ENCODE measurements at places on chromosomes 16 and 17.

DNA sequence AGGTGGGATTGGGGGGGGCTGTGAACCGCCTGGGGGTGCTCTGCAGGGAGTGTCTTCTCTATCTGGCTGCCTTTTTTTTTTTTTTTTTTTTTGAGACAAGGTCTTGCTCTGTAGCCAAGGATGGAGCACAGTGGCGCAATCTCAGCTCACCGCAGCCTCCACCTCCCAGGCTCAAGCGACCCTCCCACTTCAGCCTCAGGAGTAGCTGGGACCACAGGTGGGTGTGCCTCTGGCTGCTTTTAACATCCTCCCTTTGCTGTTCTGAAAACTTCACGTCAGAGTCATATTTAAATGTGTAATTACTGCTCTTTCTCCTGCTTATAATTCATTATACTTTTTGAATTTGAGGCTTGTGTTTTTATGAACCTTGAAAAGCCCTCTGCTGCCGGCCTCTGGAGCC is 78.4 kb downstream of the ZNF778 start:
- DNase-seq, result no peak

GRCh38 chr16:85798283-85798776 is 1.0 kb downstream of the EMC8 start:
- no peak for DNase-seq

GRCh38 chr17:8555062-8555461 is 75.5 kb downstream of the MYH10 start:
- no peak for DNase-seq

- no peak for DNase-seq
Observed at GRCh38 chr16:4060009-4060408, 56.2 kb downstream of the ADCY9 start.

GRCh38 chr16:28168991-28169554 is 42.7 kb downstream of the XPO6 start:
- no peak for DNase-seq

GRCh38 chr16:87838643-87839541 is 30.4 kb downstream of the SLC7A5 start:
- DNase-seq, result no peak

DNA sequence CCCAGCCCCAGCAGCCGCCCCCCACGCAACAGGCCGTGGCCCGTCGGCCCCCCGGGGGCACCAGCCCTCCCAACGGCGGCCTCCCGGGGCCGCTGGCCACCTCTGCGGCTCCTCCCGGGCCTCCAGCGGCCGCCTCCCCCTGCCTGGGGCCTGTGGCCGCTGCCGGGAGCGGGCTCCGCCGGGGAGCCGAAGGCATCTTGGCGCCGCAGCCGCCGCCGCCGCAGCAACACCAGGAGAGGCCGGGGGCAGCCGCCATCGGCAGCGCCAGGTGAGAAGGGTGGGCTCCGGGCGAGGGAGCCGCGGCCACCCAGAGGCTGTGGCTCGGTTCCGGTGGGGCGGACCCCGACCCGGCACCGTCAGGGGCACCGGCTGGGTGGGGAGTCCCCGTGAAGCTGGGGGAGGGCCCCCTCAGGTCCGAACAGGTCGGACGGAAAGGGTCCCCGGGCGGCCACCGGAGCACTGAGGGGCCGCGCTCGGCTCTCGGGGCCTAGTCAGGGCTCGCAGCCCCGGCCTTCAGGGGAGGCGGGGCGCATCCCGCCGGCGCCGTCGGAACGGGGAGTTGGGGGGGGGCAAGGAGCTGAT is 583 bp downstream of the ATXN2L start:
- no peak for DNase-seq

- peak; percentile 41 for DNase-seq
Observed at GRCh38 chr16:16021988-16022682, 72.7 kb downstream of the ABCC1 start.

GRCh38 chr16:4537376-4538343 is 913 bp downstream of the CDIP1 start:
- no peak for DNase-seq

- DNase-seq, result no peak
Observed at GRCh38 chr17:13417381-13417950, 184.3 kb downstream of the HS3ST3A1 start.

DNA sequence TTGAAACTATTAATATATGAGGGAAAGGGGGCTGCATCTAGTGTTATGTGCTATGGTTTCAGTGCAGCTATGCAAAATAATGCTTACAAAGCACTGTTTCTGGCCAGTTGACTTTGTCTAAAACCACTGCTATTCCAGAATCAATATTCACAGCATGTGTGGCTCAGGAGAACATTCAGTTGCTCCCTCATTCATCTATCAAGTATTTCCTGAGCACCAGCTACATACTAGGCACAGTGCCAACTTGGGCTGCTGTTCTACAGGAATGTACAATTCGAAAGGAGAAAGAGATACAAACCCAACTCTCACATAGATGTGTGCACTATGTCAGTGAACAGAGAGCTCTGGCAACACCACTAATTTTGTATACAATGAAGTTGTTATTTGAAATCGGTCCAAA is 183.0 kb downstream of the PHKB start:
- DNase-seq, result no peak

GRCh38 chr16:29664091-29664921 is 1.3 kb downstream of the SPN start:
- no peak for DNase-seq

- no peak for DNase-seq
Observed at GRCh38 chr16:79317521-79317920, 283.0 kb downstream of the MAF start.

DNA sequence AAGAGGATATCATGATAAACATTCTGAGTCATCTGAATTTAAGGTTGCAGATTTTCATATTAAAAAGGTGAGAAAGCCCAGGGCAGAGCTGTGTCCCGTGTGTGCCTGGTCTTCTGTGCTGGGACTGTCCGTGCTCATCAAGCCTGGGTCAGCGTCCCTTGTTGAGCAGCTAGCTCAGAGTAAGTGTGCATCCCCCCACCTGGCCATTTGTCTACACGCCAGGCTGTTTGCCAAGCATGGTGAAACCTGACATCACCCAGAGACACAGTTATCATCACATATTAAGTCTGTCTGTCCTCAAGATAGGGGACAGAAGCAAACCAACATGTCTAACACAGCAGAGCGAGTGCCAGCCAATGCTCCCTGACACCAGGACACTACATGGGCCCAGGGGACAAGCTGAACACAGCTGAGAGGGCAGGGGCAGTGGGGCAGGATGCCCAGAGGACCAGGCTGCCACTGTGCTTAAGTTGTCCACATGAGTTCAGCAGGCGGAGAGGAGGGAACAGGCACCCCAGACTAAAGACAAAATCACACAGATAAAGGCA is 57.9 kb upstream of the CNEP1R1 start:
- no peak for DNase-seq

DNA sequence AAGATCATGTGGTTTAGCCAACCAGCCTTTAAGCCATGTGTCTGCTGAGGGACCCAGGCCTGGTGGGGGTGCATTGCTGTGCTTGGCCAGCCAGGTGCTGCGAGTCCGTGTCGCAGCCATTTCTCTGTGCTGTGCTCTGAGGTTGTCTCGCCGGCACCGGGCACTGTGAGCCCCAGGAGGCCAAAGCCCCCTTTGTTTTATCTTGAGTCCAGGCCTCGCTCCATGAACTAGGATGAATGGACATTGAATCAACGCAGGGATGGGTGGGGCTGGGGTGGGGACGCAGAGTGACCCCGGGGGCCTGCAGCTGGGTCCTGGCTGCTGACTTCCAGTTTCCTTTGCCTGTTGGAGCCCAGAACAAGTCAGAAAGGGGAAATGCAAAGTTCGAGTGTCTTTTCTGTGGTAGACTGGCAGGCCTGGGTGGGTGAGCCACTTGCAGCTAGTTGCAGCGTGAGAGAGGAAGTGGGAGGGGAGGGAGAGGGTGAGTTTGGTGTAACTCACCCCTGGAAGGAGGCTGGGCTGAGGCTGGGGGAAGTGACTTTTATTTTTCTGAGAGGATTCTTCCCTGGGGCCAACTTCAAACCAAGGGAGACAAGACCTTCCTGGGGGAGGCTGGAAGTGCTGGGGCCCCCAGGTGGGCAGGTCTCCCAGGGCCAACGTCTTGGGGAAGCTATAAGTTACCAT is 324.7 kb downstream of the SEC14L1 start:
- DNase-seq, result no peak

- DNase-seq, result no peak
Observed at GRCh38 chr16:88406096-88407041, 23.6 kb downstream of the ZNF469 start.

DNA sequence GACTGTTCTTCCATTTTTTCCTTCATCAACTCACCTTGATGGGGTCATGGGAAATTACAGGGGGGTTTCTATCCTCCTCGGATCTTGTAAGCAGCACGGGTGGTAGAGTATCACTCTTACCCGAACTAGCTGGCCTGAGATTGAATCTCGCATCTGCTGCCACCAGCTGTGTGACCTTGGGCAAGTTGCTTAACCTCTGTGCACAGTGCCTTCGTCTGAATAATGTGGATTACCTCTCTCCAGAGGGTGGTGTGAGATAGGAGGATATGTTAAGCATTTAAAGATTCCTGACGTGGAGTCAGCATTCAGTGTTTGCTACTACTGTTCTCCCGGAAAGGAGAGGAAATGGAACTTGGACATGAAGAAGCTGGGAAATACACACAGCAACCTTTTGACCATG is 24.4 kb downstream of the LASP1 start:
- no peak for DNase-seq

DNA sequence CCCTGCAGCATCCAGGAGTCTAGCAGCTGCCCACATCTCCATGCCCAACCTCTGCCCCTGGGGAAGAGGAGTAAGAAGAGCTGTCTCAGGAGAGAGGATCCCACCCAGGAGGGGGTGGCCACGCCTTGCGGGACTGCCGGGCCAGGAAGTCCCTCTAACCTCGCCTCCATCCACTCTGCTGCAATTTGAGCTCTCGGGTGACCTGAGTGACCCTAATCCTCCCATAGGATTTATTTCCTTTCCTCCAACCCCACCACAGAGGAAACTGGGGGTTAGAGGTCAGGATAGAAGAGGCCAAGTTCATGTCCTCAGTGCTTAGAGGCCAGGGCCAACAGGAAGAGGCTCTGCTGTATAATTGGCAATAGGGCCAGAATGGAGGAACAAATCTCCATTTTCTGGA is 22.6 kb upstream of the NGFR start:
- no peak for DNase-seq

DNA sequence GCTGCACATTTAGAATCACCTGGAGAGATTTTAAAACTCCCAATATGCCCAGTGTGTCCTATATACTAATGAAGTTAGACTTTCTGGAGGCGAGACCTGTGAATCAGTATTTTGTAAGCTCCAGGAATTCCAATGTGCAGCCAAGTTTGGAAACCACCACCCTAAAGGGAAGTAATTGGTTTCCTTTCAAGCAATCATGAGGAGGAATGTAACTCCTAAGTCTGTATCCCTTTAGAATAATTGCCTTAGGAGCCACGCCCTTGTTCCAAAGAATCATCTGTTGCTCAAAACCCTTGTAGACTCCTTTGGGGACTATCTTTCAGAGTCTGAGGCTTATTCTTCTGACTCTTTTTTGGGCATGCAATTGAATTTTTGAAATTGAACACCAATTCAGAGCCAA is 84.4 kb downstream of the DNAH9 start:
- DNase-seq, result no peak

- no peak for DNase-seq
Observed at GRCh38 chr17:78605429-78605828, 28.2 kb upstream of the DNAH17 start.

DNA sequence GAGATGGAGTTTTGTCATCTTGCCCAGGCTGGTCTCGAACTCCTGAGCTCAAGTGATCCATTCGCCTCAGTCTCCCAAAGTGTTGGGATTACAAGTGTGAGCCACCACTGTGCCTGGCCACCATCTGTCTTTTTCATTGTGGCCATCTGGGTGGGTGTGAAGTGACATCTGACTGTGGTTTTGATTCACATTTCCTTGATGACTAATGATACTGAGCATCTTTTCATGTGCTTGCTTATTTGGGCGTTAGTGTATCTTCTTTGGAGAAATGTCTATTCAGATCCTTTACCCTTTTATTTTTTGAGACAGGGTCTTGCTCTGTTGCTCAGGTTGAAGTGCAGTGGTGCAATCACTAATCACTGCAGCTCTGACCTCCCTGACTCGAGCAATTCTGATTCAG is 53.9 kb upstream of the ERN1 start:
- no peak for DNase-seq

DNA sequence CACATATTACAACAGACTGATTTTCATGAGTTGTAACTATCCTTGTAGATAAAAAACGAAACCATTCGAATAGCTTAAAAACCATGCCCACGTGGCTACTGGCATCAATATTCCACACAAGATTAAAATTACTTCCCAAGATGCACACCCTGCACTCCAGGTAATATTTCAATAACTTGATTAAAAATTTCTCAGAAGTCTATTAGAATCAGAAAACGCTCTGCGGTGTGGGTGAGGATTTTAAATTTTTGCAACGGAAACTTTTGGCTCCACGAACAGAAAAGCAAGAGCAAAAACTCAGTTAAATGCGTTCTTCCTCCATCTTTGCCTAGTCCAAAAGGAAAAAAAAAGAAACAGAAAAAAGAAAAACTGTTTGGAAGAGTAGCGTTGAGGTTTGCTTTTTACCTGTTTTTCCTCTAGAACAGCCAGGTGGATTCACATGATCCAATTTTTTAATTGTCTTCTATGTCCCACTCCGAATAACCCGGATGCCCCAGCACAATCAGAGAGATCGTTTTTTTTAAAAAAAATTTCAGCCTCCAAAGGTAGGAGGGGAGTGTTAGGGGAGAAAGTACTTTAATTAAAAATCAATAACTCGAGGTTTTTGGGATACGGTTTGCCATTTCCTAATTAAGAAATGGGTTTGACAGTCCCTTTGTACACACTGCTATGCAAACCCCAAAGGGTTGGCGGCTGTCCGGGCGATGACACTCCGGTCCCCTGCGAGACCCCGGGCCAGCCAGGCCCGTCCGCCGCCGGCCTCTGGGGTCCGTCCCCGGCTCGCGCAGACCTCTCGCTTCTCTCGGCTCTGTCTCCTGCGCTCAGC is 708 bp upstream of the NFAT5 start:
- DNase-seq, result no peak

Measured in NCI-H510A treated with DMSO at 0.1 percent for 48 hours (cell line).